ENCODE measurements at places on chromosomes 11 and 22.
A peak's percentile ranks its signal among the peaks of the same experiment; 100 is the strongest.

DNA sequence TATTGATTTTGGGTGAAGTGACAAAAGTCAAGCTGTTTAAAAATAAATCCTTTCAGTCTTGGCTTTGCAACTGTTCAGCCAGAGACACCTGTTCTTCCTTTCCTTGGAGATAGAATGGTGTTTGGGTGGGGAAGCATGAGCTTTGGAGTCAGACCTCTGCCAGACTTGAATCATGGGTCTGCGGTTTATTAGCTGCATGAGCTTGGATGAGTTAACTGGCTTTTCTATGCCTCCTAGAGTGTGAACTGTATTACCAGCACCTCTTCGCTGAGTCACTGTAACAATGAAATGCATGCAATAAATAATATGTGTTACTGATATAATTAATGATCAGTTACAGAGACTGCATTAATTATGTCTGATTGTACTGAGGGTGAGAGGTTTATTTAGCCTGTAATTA lies 13.5 kb upstream of the MYEOV start:
- DNase-seq: no peak

GRCh38 chr11:39586036-39586435 lies 1873.4 kb downstream of the LRRC4C start:
- DNase-seq: no peak

DNA sequence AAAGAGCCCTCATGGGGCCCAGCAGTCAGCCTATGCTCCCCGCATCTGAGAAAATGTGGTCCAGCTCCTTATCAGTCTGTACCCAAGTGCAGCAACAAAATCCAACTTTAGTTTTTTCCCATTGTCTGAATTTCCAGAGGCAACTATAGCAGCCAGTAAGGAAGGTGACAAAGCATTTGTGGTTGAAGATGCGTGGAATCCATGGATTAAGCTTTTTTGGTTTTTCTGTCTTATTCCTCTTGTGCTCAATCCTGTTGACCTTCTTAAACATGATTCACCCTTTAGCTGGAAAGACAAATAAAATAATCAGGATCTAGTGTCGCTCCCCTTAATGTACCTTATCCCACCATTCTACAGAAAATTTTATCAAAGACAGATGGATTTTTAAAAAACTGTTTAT lies 14.3 kb downstream of the GDPD4 start:
- no peak for DNase-seq

GRCh38 chr11:13316528-13316961 lies 39.0 kb downstream of the BMAL1 start:
- DNase-seq: no peak

GRCh38 chr11:64918017-64918416 lies 1.0 kb upstream of the ATG2A start:
- DNase-seq: no peak

DNA sequence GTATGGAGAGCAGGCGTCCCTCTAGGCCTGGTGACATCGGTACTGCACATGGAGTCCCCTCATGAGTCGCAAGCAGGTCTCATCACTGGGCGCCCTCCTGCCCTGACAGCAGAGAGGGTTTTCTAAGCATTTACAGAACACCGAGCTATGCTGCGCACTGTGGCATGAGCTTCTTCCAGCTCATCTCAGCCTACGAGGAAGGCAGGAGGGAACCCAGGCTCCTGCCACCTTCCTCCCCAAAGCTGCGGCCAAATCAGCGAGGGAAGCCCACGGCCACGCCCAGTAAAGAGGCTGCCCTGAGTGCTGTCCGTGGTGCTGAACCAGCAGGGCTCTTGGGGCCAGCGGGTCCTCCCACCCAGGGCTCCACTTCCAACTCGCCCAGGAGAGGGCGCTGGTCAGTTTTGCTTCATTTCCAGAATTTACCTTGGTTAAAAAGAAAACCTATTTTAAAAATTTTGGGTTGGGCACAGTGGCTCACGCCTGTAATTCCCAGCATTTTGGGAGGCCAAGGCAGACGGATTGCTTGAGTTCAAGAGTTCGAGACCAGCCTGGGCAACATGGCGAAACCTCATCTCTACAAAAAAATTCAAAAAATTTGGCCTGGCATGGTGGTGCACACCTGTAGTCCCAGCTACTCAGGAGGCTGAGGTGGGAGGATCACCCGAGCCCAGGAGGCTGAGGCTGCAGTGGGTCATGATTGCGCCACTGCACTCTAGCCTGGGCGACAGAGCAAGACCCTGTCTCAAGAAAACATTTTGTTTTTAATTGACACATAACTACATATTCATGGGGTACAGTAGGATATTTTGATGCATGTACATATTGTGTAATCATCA lies 34.2 kb downstream of the PHF21B start:
- DNase-seq: peak; percentile 69

- no peak for DNase-seq
Measured at GRCh38 chr22:39290724-39291161, 28.7 kb downstream of the RPL3 start.

GRCh38 chr11:17063171-17064002 lies 14.1 kb downstream of the RPS13 start:
- DNase-seq: peak; percentile 76

- DNase-seq: no peak
Measured at GRCh38 chr22:24231706-24232105, 13.2 kb downstream of the GGT5 start.

DNA sequence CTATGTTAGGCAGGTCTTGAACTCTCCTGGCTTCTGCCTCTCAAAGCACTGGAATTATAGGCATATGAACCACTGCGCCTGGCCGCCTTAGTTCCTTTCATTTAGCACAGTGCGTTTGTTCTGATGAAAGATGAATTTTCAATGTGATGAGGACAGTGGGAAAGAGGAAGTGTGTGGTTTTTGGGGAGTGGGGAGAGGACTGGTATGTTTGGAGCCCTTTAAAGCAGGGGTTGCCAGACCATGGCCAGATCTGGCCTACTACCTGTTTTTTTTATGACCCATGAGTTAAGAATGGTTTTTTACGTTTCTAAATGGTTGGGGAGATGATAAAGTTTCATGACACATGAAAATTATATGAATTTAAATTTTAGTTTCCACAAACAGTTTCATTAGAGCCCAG lies 12.5 kb downstream of the ATXN10 start:
- no peak for DNase-seq

DNA sequence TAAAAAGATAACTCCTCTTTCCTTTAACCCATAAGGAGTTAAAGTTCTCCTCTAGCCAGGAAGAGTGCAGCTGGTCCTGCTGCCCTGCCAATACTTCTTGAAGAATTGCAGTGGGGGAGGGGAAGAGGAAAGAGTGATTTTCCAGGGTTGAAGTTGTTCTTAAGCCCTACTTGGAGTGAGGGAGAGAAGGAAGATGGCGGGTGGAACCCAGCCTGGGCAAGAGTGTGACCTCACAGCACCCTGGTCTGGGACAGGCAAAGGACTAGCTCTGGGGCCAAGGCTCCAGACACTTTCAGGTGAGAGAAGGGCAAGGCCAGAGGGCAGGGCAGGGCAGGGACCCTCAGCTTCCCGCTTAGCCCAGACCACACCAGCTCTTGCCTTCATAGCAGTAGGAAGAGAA lies 6.6 kb downstream of the TNKS1BP1 start:
- DNase-seq: no peak

DNA sequence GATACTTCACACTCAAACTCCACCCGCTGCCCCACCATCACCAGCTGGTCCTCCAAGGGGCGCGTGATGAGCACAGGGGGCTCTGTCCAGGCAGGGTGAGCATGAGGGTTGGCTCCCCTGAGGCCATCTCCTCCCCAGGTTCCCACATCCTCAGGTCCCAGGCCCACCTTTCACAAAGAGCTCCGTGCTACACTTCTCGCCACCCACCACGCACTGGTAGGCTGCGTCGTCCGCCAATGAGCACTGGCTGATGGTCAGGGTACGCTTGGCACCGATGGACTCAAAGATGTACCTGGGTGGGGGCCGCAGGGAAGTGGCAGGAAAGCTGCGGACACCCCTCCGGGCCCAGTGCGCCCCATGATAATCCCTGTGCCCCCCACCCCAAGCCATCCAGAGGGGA lies 9.6 kb downstream of the MYBPC3 start:
- DNase-seq: no peak

GRCh38 chr11:74102321-74102720 lies 68.5 kb downstream of the C2CD3 start:
- no peak for DNase-seq

DNA sequence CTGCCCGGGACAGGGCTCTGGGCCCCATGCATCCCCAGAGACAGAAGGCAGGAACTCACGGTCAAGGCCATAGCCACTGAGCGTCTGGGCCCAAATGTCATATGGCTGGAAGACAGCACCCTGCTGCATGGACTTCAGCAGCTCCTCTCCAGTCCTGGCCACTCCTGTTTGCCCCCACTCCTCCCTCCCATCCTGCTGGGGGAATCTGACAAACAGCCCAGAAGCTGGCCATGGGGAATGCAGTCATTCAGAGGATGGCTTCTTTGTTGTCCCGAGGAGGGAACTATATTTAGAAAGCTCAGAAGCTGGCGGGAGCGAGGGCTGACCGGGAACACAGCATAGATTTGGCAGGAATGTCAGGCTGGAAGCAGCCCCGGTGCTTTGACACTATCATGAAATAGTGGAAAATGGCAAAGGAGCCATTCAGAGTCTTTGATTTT lies 35.0 kb downstream of the DKK3 start:
- no peak for DNase-seq

GRCh38 chr11:11965656-11966353 lies 42.6 kb downstream of the DKK3 start:
- DNase-seq: no peak

- no peak for DNase-seq
Measured at GRCh38 chr11:68008381-68009337, 1.5 kb upstream of the ALDH3B1 start.

DNA sequence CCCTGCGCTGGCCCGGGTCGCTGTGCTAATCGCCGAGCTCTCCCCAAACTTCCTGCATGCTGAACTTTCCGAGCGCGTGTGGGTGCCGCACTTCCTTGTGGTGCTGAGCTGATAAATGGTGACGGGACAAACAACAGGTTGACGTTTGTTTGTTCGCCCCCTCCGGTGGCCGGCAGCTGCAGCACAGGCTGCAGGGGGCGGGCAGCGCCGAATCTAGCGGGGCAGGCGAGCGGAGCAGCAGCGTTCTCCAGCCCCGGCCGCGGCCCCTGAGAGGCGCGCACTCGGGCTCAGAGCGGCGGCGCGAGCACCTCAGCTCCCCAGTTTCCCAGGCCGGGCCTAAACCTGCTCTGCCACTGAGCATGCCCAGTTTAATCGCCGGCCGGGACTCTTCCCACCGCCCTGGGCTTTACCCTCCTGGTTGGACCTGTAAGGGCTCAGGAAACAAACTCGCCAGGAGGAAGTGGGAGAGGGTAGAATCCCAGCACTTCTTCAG lies at the start of gene PDGFD:
TSS of gene PDGFD (minus strand) at position 120 of the 493 bp plus-strand sequence.
- peak; percentile 37 for DNase-seq

DNA sequence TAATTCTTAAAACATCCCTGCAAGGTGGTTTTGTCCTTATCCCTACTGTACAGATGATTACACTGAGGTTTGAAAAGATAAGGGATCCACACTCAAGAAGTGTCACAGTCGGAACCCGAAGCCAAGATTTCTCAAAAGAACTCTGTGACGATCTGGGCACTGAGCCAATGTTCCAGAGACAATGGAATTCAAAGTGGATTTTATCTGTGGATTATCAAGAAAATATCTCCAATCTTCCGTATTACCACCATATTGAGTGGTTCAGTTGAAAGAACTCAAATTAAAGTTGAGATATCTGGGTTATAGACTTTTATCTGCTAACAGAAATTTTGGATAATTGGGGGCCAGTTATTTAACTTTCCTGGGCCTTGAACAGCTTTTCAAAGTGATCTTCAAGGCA lies 100.0 kb upstream of the GRAMD1B start:
- DNase-seq: no peak
